HuH-7.5 (cell line): ENCODE measurements at places on chromosomes 12 and 14.

DNA sequence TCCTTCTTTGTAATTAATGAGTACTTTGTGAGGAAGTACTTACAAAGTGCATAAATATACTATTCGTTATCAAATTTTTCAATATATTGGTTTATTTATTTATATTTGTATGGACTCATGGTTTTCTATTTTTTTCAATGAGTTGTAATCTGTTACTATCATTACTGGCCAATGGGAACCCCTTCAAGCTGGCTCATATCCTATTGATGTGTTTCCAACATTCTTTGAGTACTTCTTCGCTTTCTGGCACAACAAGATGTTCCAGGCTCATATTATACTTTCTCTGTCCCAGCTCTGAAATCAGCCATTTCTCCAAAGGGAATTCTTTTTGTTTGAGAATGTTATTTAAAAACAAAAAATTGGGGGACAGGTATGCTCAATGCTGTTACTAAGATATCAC lies 17.5 kb downstream of the YBX3 start:
- DNase-seq, result no peak

DNA sequence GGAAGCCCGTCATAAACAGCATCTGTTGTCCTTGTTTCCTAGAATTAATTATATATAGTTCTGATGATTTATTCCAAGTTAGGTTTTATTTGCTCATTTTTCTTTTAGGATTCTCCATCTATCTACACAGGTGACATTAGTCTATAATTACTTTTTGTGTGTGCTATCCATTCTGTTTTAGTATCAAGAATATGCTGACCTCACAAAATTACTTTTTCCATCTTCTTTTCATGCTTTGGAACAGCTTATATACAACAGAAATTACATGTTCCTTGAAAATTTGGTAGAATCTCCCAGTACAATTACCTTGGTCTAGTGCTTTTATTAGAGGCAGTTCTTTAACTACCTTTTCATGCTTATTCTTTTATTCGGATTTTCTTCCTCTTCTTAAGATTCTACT lies 54.3 kb upstream of the CATSPERB start:
- DNase-seq, result no peak

DNA sequence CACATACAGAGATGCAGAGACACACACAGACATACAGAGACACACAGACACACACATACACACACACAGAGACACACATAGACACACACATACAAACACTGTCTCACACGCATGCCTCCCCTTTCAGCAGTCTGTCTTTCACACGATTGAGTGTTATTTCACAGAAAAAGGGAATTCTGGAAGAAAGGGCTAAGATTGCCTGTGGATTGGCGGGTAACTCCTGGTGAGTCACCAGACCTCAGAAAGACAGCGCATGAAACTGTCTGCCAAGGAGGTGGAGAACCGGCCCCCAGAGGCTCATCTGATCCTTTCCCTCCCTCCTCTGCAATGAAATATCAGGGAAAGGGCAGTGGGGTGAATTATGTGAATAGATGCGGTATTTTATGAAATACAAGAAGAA lies 127.2 kb upstream of the GSC start:
- no peak for DNase-seq

GRCh38 chr12:18859400-18859799 lies 121.5 kb downstream of the CAPZA3 start:
- no peak for DNase-seq

GRCh38 chr14:92466059-92466458 lies 47.5 kb upstream of the RIN3 start:
- no peak for DNase-seq
